Endodermal cell (in vitro differentiated cells): ENCODE measurements at places on chromosomes 3 and 15. TPM values are rescaled to one million over a fixed set of nuclear protein-coding genes. Genes with fewer than 3 reads are reported as not detected.
A peak's percentile ranks its signal among the peaks of the same experiment; 100 is the strongest.

The CFAP44 gene
- 0.66 to 1.7 TPM (median 1.1 TPM) in 3 replicates for total RNA-seq

The ITIH3 gene
- not detected in 2 replicates for total RNA-seq

The STXBP5L gene
- total RNA-seq, result 1.7 to 4.8 TPM (median 3.6 TPM) in 3 replicates

The SENP7 gene
- 22.1 to 25.3 TPM (median 24.0 TPM) in 3 replicates for total RNA-seq

- no peak for DNase-seq
These were observed 47.6 kb downstream of the CTDSPL start for GRCh38 chr3:37909067-37909911.

- no peak for DNase-seq
These were observed 556.2 kb upstream of the CBLB start for GRCh38 chr3:106425026-106425425.

GRCh38 chr3:20104167-20104661 is 64.0 kb downstream of the KAT2B start:
- DNase-seq, result no peak

- peak; percentile 97 for DNase-seq
These were observed 14.8 kb upstream of the CYP11A1 start for GRCh38 chr15:74382004-74382816.

- DNase-seq, result peak; percentile 63
These were observed 142.1 kb upstream of the RAD18 start for GRCh38 chr3:9105421-9105820.

DNA sequence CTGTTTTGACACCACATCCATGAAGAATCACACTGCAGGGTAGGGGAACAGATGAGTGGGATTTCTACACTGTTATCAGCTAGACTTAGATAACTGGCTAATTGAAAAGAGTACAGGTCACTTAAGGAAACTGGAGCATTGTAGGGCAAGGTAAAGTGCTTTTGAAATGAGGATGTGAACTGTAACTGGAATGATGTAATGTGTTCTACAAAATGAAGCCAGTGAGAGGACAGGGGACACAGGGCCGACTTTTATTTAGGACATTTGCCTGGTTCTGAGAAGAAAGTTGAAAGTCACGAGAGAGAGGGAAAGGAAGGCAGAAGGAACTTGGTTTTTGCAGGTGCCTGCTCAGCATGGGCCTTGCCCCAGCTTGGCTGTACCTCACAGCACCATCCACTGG is 50.5 kb downstream of the IGF1R start:
- no peak for DNase-seq

DNA sequence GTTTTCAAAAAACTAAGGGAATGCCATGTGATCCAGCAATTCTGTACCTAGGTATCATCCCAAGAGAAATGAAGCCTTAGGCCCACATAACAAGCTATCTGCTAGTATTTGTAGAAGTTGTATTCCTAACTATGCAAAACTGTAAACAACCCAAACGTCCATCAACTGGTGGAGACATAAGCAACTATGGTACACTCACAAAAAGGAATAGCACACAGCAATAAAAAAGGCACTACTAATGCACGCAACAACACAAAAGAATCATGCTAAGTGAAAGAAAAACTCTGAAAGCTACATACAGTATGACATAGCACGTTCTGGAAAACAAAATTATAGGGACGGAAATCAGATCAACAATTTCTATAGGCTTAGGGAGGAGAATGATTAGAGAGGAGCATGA is 15.3 kb downstream of the USP50 start:
- DNase-seq, result no peak

DNA sequence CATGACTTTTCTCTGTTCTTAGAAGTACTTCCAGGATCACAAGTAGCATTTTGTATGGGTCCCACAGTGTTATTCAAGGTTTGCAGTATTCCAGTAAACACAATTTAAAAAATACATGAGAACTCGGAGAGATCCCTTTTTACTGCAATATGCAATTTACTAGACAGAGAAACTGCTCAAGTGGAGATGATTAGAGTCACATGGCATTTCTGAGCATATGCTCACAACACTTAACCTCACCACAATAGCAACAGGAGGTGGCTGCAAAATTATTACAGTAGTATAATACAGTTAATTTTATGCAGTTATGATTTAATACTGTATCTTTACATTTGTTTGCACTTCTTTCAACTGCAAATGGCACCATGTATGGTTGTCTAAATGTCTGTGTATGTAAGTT is 87.5 kb downstream of the PIK3CB start:
- DNase-seq, result no peak

GRCh38 chr3:147846854-147847478 is 437.8 kb downstream of the ZIC1 start:
- no peak for DNase-seq

DNA sequence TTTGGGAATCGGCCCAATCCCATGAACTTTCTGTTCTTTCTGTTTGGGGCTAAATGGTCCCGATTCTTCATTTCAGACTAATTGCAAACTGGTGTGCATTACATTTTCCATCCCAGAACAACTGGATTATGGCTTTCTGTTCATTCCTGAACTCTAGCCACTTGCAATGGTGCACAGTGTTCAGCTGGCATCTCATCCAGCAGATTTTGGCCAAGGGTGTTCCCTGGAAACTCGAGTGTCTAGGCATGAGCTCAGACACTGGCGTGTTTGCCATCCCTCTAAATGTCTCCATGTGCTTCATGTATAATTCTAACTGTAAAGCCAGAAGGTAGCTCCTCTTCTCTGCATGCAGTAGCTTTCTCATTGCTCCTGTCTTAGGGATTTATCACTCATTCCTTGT is 97.1 kb upstream of the MYZAP start:
- DNase-seq, result peak; percentile 22

DNA sequence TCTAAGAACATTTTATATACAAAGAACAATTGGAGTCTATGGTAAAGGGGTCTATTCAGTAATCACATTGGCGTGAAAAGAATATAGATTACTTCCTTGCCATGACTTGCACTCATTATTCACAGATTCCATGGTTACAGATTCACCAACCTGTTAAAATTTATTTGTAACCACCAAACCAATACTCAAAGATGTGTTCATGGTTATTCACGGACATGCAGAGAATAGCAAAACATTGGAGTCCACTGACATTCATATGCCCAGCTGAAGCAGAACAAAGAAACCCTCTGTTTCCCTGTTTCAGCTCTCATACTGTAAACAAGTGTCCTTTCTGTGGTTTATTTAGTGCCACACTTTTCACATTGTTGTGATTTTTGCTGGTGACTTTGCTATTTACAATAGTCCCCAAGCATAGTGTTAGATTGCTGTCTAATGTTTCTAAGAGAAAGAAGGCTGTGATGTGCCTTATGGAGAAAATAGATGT is 185.8 kb upstream of the TTC14 start:
- DNase-seq, result no peak

DNA sequence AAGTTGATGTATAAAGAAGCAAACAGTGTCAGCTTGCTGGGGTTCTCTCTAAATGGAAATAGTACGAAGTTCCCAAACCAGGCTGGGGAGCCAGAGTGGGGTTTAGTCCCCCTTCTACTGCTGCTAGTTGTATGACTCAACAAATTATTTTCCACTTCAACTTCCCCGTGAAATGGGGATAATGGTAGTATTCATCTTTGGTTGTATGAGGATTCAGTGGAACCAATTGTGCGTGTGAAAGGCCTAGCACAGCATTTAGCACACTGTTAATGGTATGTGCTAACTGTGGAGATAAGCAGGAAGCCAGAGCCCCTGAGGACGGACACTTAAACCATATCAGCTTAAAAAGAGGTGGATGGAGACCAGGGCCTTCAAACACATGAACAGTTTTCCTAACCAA is 4.2 kb downstream of the SORD start:
- no peak for DNase-seq
